ENCODE measurements at places on chromosomes 7 and 10.

- DNase-seq = no peak
These were observed 93.5 kb downstream of the PCGF5 start for GRCh38 chr10:91313796-91314485.

GRCh38 chr7:74479961-74480829, 26.5 kb downstream of the GTF2IRD1 start:
- DNase-seq = no peak

- DNase-seq = no peak
These were observed 2.6 kb upstream of the PPIF start for GRCh38 chr10:79344502-79345195.

GRCh38 chr10:126734015-126734414, 63.5 kb upstream of the C10orf90 start:
- no peak for DNase-seq

- DNase-seq = no peak
These were observed 74.2 kb downstream of the ZRANB1 start for GRCh38 chr10:125016123-125016522.

DNA sequence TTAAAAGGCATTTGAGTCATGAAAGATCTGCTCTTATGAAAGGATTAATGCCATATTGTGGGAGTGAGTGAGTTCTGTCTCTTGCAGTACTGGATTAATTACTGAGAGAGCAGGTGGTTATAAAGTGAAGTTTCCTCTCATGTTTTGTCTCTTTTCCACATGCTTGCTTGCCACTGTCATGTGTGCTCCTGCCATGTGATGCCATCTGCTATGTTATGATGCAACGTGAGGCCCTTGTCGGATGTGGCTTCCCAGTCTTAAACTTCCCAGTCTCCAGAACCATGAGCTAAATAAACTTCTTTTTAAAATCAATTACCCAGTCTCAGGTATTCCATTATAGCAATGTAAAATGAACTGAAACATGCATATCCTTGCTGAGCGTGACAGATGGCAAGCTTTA, 22.7 kb upstream of the TCTN3 start:
- DNase-seq = no peak

DNA sequence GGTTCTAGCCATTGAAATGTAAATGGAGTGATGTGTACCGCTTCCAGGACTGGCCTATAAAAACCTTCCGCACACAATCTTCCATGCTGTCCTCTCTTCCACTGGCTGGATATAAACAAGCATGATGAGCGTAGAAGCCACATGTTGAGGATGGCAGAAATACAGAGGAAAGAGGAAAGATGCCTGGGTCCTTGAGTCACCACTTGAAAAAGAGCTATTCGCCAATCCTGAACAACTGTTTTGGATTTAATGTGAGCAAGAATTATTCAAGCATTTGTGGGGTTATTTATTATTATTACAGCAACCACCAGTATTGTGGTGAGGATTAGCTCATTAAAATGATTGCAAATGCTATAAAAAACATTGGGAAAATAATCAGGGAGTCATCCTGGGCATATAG, 45.8 kb upstream of the PLXNA4 start:
- no peak for DNase-seq

GRCh38 chr7:90655566-90655965, 59.4 kb downstream of the CDK14 start:
- no peak for DNase-seq

GRCh38 chr7:134928554-134928953, 57.8 kb upstream of the AGBL3 start:
- no peak for DNase-seq

Measured in activated T-helper 1 cell treated with anti-CD3 and anti-CD28 coated beads, Interleukin-2, amount 50 U/mL, for 16 hours (primary cell).